Osteocyte (in vitro differentiated cells): ENCODE measurements at places on chromosomes 1 and 21. TPM values are rescaled to one million over a fixed set of nuclear protein-coding genes. Genes with fewer than 3 reads are reported as not detected.

DNA sequence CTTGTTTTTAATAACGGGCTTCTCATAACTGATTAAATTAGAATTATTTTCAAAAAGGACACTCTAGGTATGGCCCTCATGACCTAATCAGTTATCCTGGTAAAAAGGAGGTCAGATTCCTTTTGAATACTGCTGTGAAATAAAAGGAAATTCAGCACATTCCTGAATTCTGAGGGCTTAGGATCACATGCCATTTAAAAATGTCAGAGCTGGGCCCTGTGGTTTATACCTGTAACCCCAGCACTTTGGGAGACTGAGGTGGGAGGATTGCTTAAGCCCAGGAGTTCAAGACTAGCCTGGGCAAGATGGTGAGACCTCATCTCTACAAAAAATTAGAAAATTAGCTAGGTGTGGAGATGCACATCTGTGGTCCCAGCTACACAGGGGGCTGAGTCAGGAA lies 18.0 kb upstream of the RABGGTB start:
- no peak for DNase-seq

DNA sequence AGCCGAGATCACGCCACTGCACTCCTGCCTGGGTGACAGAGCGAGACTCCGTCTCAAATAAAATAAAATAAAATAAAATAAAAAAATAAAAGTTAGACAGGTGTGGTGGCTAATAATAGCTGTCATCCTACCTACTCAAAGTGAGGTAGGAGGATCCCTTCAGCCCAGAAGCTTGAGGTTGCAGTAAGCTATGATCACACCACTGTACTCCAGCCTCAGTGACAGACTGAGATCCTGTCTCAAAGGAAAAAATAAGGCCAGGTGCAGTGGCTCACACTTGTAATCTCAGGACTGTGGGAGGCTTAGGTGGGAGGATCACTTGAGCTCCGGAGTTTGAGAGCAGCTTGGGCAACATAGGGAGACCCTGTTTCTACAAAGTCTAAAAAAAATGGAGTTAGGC lies 18.0 kb downstream of the NOL9 start:
- DNase-seq: no peak

DNA sequence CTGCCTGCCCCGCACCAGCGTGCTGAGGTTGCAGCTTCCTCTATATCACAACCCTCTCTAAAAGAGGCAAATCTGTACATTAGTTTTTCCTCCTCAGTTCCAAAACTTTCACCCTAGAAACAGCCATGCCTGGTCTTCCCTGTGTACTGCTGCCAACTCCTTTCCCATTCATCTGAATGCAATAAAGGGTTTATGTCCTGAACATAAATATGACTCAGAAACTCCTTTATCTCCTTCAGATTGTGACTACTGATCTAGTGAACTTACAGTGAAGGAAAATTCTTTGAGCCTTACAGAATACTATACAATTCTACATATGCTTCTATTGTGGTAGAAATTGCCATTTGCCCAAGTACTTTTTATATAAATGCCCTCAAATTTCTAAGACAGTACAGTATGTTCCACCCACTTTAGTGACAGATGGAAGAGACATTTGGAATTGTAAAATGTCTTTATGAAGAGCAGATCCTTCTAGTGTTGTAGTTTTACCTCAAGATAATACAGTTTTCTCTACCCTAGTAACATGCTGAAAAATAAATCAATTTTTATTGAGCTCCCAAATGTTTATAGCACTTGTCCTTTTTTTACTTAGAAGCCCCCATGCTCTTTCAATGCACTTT lies 345.1 kb upstream of the SNX7 start:
- no peak for DNase-seq

DNA sequence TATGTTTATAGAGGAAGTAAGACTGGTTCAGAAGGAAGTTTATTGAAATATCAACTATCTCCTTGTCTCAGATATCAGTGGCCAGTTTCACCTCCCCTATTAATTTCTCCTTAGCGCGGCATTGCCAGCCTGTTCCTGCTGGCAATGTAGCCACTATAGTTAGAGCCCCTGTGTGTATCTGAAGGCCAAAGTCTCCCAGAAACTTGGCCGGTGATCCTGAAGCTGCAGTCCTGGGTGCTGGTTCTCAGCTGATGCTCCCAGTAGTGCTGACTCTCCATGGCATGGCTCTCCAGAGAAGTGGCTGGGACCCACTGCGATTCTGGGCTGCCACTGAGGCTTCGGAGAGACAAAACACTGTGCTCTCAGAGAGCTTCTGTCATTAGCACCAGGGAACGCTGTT lies 59.9 kb downstream of the TNN start:
- DNase-seq: no peak

- DNase-seq: no peak
Measured at GRCh38 chr1:31368611-31369107, 4.2 kb downstream of the FABP3 start.

DNA sequence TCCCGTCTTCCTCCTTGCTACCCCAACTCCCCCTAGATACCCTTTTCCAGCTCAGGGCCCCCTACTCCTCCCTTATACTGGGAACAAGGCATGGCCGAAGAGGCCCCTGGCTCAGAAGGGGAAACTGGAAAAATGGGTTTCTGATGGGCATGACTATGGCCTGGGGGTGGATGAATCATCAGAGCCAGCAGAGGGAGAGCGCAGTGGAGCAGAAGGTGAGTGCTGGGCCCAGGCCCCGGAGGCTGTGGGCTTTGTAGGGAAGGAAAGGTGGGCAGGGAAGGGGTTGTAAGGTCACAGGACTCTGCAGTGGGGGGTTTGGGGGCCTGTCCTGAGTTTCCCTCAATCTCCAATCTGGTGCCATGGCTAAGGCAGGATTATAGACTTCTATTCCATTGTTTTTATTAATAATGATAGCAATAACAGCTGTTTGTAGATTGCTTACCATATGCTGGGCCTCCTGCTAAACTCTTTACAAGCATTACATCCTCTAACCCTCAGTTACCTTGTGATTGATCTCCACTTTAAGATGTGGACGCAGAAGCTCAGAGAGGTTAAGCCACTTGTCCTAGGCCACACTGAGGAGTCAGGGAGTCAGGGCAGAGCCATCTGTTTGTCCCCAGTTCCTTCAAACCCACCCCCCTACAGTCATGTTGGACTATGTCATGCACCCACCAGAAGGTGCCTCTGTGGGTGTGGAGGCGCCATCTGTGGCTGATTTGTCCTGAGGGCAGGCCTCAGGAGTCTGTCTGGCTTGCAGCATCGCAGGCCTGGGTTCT lies 36.2 kb upstream of the ZNF362 start:
- DNase-seq: no peak

DNA sequence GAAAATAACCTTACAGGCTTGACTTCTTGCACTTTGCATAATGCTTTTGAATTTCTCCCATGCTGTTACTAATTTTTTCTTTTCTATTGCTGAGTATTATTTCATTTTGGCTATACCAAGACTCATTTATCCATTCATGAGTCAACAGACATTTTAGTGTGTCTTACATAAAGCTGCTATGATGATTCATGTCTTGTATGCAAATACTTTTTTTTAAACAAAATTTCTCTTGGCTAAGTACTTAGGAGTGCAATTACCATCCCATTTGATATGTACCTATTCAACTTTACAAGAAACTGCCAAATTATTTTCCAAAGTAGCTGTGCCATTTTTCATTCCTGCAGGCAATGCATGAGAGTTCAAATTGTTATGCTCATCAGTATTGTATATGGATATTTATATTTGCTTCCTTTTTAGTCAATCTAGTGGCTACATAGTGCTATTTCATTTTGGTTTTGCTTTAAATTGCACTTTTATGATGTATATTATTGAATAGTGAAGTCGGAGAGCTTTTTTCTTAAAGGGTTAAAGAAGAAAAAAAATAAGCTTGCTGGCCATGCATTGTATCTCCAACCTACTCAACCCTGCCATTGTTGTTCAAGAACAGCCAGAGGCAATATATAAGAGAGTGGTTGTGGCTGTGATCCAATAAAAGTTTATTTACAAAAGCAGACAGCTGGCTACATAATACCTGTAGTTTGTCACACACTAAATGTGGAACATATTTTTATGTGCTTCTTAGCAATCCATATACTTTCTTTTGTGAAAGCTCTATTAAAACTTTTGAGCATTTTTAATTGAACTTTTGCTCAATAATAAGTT lies 862.8 kb downstream of the KCNT2 start:
- DNase-seq: no peak

DNA sequence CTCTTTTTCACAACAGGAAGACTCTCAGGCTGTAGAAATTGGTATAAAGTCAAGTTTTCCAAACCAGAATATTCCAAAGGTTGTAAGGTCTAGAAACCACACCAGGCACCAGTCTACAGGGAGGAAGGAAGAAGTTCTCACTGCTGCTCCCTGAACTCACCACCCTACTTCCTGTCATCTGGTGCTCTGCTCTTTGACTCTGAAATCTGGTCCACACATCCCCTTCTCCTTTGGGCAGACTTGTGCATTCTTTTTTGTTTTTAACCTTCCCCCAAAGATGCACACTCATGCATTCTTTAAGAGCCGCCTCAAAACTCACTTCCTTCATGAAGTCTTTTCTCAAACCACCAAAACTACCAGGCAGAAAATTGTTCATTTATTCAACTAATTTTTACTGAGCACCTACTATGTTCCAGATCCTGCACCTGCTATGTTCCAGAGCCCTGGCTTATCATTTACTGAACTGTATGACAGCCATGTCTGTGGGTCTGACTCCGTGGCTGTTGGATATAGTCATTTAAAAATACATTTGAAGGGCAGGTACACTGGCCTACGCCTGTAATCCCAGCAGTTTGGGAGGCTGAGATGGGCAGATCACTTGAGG lies 30.1 kb upstream of the EPS15 start:
- no peak for DNase-seq

- DNase-seq: no peak
Measured at GRCh38 chr1:93061895-93062792, 16.9 kb upstream of the MTF2 start.

- no peak for DNase-seq
Measured at GRCh38 chr1:176843352-176844297, 320.9 kb downstream of the ASTN1 start.

DNA sequence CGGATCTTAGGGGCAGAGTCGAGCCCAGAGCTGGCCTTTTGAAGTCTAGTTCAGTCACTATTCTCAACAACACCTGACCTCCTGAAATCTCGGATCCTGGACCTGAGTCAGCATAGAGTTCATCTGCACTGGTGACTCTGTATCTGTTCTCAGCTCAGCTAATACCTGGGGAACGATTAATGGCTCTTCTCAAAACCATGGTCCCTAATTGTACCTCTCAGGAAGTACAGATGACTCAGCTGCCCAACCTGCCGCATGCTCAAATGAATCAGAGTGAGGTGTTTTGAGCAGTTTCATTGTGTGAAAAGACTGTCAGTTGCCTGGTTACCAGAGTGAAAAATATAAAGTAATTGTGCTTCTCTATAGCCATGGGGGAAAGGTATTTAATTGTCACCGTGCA lies 89.2 kb downstream of the SLC35F3 start:
- no peak for DNase-seq

DNA sequence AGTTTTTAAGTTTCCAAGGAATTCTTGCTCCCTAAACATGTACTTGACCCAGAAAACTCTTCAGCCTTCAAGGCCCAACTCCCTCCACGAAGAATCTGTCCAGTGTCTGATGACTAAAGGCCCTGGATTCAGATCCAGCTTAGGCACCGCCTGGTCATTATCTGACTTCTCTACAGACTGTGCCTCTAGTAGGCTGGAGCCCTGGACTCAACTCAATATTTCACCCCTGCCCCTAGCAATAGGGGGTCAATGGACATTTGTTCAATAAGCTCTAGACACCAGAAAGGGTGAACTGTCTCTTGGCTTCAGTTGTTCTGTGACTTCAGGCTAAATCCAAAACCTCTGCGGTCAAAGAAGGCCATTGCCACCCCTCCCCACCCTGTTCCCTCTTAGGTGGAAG lies 34.5 kb downstream of the NUAK2 start:
- DNase-seq: no peak

DNA sequence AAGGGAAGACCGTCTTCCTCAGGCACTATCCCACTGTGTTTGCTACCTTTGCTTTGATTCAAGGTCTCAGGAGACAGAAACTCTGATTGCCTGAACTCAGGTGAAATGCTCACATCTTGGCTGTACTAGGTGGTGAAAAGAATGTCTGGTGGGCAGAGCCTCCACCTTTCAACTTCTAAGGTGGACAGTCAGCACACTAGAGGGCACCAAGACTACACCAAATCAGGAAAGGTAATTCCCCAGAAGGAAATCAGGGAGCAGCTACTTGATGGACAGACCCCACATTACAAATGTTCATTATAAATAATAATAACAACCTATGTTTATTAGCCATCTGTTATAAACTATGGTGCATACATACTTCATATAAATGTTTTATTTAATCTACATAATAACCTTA lies 220.9 kb downstream of the ATG4C start:
- no peak for DNase-seq

DNA sequence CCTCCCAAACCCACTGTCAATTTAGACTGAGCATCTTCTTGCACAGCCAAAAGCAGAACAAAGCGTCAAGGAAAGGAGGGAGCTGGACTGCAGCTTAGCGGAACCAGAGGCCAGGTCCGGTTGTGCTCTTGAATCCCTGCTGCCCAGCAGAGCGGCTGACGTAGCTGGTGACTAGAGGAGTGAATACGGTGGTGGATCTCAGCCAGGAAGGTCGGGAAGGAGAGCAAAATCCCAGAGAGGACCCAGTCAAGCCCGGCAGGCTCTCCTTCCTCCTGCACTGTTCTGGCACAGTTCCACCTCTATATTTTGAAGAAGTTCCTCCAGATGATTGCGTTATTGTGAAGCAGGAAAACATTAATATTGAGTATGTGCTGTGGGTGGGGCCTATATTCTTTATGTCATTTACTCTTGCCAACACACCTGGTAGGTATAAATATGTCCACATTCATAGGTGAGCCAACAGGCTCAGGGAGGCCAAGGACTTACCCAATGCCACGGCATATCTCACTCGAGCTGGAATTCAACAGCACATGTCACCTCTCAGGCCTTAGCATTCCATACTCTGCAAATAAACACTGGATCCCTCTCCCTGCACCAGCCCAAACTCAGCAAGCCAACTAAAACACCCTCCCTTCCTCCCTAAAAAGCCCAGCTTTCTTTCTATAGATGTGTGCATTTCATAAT lies 23.6 kb upstream of the ABCB10 start:
- DNase-seq: peak; percentile 66

DNA sequence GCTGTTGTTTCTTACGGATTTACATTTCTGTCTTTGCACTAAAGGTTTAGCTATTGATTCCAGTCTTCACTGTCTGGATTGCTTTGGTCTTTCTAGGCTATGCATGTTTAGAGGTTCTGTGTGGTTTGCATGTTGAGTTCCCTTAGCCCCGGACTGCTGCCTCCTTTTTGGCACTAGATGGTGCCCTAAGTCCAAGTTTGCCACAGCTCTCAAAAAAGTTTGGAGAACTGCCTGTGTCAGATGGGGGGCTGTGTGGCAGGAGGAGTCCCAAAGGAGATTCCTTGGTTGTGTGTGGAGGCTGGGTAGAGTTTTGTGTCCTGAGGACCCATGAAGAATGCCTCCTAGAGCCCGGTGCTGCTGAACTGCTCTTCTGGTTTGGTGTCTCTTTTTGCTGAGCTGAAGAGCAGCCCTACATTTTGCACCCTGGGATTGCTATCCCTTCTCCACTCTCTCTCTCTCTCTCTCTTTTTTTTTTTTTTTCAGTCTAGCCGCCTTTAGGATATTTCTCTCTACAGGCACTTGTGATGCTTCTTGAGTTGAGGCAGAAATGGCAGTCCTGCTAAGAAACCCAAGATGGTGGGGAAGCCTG lies 74.4 kb downstream of the PTGS2 start:
- no peak for DNase-seq

Gene HSF2BP
- total RNA-seq: 3.4 and 3.7 TPM in 2 replicates

Gene RNU1-4
- total RNA-seq: 2,650 and 2,859 TPM in 2 replicates

Gene LRP8
- 4.4 and 6.3 TPM in 2 replicates for total RNA-seq

Gene TDRKH
- 3.0 and 3.6 TPM in 2 replicates for total RNA-seq

Gene FALEC
- not detected in 2 replicates for total RNA-seq
